ENCODE measurements at places on chromosomes 6 and 20.

- H3K4me1 ChIP-seq = peaks cover 40% of the 10 kb centered on the region
- DNase-seq = no peak
- H3K27me3 ChIP-seq = no peaks in the 10 kb centered on the region
Observed at GRCh38 chr6:158039571-158040050, 57.9 kb downstream of the SYNJ2 start.

DNA sequence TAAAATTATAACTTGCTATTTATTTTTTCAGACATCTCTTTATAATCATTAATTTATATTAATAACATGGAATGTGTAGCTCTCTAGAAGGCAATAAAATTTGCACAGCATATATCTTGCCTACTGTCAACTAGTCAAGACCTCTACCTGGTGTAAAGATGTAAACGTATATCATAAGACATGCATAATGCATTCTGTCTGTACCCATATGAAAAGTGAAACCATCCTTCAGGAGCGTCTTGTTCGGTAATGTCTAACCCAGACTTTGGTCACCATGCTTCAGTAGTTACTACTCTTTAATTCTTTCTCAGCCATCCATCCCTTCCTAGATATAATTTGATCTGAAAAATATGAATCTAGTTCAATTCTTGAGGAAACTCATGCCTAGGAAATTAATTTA, 21.0 kb downstream of the CEP43 start:
- no peak overlapping the region for H3K27ac ChIP-seq
- H3K4me3 ChIP-seq = no peak overlapping the region
- no peaks in the 10 kb centered on the region for H3K27me3 ChIP-seq
- no peaks in the 10 kb centered on the region for H3K4me1 ChIP-seq

DNA sequence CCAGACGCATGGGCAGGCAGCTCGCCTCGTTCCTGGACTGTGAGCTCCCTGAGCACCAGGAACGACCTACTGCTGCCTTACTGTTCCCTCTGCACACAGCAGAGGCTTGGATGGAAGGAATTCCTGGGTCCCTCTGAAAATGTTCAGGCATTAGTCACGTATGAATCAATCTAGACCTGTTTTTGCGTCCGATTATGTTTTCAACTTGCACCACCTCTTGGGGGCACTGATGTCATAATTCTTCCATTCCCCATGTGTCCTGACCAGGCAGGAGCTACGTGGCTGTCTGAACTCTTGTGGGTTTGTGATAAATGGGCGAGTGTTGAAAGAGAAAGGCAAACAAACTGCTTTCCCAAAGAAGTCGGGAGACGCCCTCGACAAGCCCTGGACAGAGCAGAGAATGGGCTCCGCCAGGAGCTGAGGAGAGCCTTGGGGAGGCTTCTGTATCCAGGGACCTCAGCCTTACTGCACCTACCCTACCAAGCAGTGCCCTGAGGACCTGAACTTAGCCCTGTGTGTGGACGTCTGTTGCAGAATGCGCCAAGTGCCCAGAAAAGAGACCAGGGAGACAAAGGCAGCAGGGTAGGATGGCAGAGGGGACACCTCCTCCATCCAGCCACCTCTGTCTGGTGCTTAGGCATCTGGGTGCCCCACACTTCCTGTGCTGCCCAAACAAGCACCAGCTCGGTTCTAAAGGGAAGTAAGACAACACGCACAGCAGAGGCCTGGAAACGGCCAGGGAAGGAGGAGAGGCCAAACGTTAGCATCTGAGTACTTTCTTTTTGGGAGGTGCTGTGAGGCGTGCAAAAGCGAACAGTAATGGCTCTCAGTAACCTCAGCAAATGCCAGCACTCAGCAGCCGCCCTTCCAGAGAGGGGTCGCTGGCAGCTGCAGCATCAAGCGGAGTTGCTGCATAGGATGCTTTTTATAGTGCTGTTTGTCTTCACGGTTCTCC, 124.2 kb downstream of the LY86 start:
- H3K27ac ChIP-seq = peak overlapping the region; percentile 20
- no peak for DNase-seq
- peaks cover 3% of the 10 kb centered on the region for H3K27me3 ChIP-seq
- no peaks in the 10 kb centered on the region for H3K36me3 ChIP-seq
- no peak overlapping the region for H3K4me3 ChIP-seq

DNA sequence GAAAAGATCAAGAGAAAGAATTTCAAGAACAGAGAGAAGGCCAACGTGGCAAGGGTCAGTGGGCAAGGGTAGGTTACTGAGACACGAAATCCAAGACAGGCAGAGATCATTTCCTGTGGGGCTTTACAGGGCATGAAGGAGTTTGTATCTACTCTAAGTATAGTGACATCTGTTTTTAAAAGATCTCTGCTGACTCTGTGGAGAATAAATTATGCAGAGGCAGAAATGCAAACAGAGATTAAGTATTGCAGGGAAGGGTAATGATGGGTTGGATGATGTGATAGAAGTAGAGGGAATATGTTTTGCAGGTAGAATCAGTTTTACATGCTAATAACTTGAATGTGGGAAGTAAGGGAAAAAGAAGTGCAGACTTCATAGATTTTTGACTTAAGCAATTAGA, 243.5 kb downstream of the FRK start:
- no peak overlapping the region for H3K27ac ChIP-seq
- H3K27me3 ChIP-seq = no peaks in the 10 kb centered on the region
- H3K4me1 ChIP-seq = no peaks in the 10 kb centered on the region
- DNase-seq = no peak

DNA sequence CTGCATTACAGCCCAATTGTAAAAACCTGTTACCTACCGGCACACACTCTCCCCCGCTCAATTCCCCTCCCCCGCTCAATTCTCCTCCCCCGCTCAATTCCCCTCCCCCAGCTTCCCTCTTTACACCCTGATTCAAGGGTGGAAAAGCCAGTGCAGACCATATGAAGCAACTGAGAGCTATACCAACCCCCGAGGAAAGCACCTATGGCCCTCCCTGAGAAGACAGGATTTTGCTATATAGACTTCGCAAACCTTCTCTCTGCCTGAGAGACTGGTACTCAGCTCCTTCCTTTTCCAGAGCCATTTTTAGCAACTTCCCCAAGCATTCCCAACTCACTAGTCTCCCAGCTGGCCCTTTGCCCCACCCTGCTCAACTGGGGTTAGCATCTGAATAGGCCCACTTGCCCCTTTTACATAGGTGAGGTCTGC, 7.6 kb downstream of the GNAS-AS1 start:
- peaks cover 6% of the 10 kb centered on the region for H3K36me3 ChIP-seq
- no peak for DNase-seq
- H3K4me1 ChIP-seq = peaks cover 21% of the 10 kb centered on the region
- H3K4me3 ChIP-seq = no peak overlapping the region
- H3K27me3 ChIP-seq = peaks cover 78% of the 10 kb centered on the region

GRCh38 chr20:59547596-59547995, 56.7 kb upstream of the PHACTR3 start:
- H3K27me3 ChIP-seq = peaks cover 21% of the 10 kb centered on the region
- H3K4me1 ChIP-seq = no peaks in the 10 kb centered on the region
- H3K27ac ChIP-seq = no peak overlapping the region
- H3K36me3 ChIP-seq = no peaks in the 10 kb centered on the region
- no peak overlapping the region for H3K4me3 ChIP-seq
- no peak for DNase-seq

- no peaks in the 10 kb centered on the region for H3K36me3 ChIP-seq
- H3K4me3 ChIP-seq = no peak overlapping the region
- H3K27me3 ChIP-seq = peaks cover 8% of the 10 kb centered on the region
- no peak for DNase-seq
- no peak overlapping the region for H3K27ac ChIP-seq
Observed at GRCh38 chr20:35443003-35443402, 5.0 kb upstream of the GDF5 start.

- peak overlapping the region; percentile 86 for H3K4me3 ChIP-seq
- H3K27ac ChIP-seq = peak overlapping the region; percentile 95
- peaks cover 6% of the 10 kb centered on the region for H3K27me3 ChIP-seq
- H3K36me3 ChIP-seq = peaks cover 76% of the 10 kb centered on the region
Observed at GRCh38 chr6:158653577-158654354, 3.9 kb downstream of the SYTL3 start.

DNA sequence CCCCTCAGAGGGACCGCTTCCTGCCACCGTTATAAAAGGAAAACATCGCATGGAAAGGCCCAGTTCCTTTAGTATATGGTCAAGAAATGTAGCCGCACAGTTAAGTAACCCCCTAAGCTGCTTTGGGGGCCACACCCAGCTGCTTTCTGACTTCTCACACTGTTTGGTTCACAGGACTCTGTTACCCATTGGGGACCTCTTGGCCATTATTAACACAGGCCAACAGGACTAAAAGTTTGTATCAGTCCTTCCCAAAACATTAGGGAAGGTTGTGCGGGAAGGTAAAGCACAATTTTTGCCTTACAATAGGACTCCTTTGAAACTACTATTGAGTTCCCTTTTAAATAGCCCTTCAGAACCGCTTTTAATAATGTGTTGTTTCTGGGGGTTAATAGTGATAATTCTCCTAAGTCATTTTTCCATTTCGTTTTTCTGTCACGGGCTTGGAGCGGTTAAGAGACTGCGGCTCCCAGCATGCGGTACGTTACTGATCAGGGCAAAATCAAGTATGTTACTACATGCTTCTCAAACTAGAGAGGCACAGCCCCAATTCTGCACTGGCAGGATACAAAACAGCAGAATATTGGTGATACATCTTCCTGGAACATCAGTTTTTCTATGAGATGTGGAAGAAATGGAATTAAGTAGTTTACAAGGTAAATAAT, 668 bp upstream of the RPP40 start:
- H3K4me3 ChIP-seq = peak overlapping the region; percentile 90
- H3K4me1 ChIP-seq = peaks cover 23% of the 10 kb centered on the region
- DNase-seq = no peak
- H3K27ac ChIP-seq = peak overlapping the region; percentile 97

- H3K36me3 ChIP-seq = no peaks in the 10 kb centered on the region
- no peak for DNase-seq
- no peaks in the 10 kb centered on the region for H3K27me3 ChIP-seq
- no peak overlapping the region for H3K4me3 ChIP-seq
Observed at GRCh38 chr20:924639-925038, 8.5 kb upstream of the ANGPT4 start.

GRCh38 chr20:20585146-20585545, 127.3 kb downstream of the RALGAPA2 start:
- H3K27ac ChIP-seq = no peak overlapping the region
- H3K27me3 ChIP-seq = no peaks in the 10 kb centered on the region
- no peaks in the 10 kb centered on the region for H3K4me1 ChIP-seq
- no peak overlapping the region for H3K4me3 ChIP-seq
- DNase-seq = no peak
- peaks cover 39% of the 10 kb centered on the region for H3K36me3 ChIP-seq

DNA sequence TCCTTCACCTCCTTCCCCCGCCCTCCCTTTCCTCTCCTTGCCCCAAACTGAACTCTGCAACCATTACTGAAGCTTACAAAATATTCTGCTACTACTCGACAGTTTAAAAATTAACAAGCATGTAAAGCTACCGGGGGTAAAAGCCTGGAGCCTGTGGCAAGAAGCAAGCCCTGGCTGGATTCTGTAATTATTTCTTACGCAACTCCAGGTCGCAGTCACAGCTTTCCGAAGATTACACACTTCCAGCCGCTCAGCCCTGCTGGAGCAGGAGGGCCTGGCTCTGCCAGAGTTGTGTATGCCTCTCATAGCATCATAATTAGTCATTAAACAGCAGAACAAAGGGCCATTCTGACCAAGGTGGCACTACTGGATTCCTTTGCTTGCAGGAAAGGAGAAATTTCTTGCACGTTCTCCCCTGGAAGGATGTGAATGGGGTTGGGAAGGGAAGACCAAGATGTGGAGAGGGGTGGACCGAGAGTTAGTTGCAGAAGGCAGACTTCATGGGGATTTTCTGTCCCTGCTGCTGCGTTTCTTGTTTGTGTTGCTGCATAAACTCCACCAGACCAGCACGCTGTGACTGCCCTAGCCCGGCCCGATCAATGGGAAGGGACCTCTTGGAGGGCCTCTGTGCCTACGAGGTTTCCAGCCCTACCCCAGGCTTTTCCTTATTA, 23.6 kb downstream of the FOXQ1 start:
- no peaks in the 10 kb centered on the region for H3K4me1 ChIP-seq
- H3K36me3 ChIP-seq = no peaks in the 10 kb centered on the region
- H3K27ac ChIP-seq = no peak overlapping the region
- no peak for DNase-seq
- peaks cover 26% of the 10 kb centered on the region for H3K27me3 ChIP-seq

- no peaks in the 10 kb centered on the region for H3K36me3 ChIP-seq
- H3K27ac ChIP-seq = no peak overlapping the region
- peaks cover 33% of the 10 kb centered on the region for H3K4me1 ChIP-seq
Observed at GRCh38 chr6:149563928-149564325, 2.2 kb upstream of the GINM1 start.

DNA sequence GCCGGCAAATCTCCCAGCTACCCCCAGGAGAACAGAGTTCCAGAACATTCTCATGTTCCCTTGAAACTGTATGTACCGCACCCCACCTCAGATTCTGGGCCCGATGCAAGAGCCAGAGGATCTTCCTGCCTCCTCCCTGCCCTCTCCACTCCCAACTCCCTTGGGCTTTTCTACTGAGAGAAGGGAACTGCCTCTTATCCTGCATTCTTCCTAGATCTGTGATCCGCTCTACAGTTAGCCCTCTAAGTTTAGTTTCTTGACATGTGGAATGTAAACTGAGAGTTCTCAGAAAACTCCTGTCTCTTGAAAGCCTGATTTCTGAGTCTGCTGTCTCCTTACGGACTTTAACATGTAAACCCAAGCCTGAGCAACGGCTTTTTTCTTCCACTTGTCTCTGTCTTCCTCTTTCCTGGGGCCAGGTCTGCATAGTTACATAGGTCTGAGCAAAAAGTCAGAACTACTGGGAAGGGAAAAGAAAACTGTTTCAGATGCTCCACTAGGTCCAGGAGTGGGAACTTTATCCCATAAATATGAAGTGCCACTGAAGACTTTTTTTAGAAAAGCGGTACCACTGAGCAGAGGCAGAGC, 86.5 kb upstream of the TNFAIP3 start:
- H3K27me3 ChIP-seq = no peaks in the 10 kb centered on the region
- H3K36me3 ChIP-seq = no peaks in the 10 kb centered on the region
- H3K4me3 ChIP-seq = no peak overlapping the region
- H3K4me1 ChIP-seq = peaks cover 2% of the 10 kb centered on the region
- H3K27ac ChIP-seq = no peak overlapping the region
- DNase-seq = no peak

DNA sequence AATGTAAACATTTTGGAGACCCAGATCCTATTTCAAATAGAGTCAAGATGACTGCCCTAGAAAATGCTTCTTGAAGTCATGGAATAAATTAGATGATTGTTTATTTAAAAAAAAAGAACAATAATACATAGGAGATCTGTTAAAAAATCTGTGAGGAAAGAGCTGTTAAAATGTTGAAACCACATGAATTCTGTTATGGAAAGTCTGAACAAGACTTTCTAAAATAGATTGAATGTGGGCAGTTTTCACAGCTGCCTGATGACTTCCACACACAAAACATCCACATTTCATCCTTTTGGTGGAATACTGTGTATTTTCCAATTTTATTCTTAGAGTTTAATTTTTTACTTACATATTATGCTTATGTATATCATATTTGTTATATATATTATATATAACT, 186.1 kb downstream of the LAMA2 start:
- no peak overlapping the region for H3K27ac ChIP-seq
- peaks cover 8% of the 10 kb centered on the region for H3K27me3 ChIP-seq
- no peak for DNase-seq
- H3K4me1 ChIP-seq = no peaks in the 10 kb centered on the region
- no peaks in the 10 kb centered on the region for H3K36me3 ChIP-seq
